ENCODE measurements at places on chromosomes 7 and 10. TPM values are rescaled to one million over a fixed set of nuclear protein-coding genes. Genes with fewer than 3 reads are reported as not detected.

PLPP4 gene
- 4.2 TPM for total RNA-seq

AP5Z1 gene
- 22.8 TPM for total RNA-seq

CHCHD2 gene
- total RNA-seq = 166 TPM

FAM25A gene
- not detected for total RNA-seq

GARIN1A gene
- 0.49 TPM for total RNA-seq
